ENCODE measurements at places on chromosomes 5 and 9.

DNA sequence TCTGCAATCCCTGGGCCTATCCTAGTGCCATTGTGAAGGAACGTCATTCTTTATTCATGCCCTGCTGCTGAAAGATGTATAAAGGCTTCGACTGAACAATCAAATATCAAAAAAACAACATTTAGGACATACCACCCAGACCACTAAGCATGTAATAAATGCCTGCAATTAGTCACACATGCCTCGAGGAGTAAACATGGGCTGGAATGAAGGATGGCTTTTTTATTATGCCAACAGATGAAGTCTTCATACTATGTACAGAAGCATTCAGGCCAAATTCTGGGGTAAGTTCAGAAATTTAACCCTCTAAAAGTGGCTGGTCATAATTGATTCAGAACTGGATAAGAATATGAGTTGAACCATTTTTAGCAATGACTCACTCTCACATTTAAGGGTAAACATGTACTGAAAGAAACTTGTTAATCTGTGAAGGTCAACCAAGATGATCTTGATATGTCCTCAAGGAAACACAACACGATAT is 38.1 kb downstream of the FAM240B start:
- DNase-seq, result no peak

GRCh38 chr5:131210151-131210510 is 39.4 kb downstream of the LYRM7 start:
- DNase-seq, result no peak

DNA sequence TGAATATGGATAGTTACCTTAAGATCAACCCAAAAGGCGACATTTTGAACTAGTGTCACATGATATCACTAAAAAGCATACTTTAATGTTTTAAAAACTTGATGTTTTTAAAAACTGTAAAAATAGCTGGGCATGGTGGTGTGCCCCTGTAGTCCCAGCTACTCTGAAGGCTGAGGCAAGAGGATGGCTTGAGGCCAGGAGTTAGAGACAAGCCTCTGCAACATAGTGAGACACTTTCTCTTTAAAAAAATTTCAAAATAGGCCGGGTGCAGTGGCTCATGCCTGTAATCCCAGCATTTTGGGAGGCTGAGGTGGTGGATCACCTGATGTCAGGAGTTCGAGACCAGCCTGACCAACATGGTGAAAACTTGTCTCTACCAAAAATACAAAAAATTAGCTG is 129.5 kb downstream of the NPR3 start:
- no peak for DNase-seq

- DNase-seq, result no peak
Observed at GRCh38 chr5:72308853-72309191, 11.2 kb downstream of the MRPS27 start.

DNA sequence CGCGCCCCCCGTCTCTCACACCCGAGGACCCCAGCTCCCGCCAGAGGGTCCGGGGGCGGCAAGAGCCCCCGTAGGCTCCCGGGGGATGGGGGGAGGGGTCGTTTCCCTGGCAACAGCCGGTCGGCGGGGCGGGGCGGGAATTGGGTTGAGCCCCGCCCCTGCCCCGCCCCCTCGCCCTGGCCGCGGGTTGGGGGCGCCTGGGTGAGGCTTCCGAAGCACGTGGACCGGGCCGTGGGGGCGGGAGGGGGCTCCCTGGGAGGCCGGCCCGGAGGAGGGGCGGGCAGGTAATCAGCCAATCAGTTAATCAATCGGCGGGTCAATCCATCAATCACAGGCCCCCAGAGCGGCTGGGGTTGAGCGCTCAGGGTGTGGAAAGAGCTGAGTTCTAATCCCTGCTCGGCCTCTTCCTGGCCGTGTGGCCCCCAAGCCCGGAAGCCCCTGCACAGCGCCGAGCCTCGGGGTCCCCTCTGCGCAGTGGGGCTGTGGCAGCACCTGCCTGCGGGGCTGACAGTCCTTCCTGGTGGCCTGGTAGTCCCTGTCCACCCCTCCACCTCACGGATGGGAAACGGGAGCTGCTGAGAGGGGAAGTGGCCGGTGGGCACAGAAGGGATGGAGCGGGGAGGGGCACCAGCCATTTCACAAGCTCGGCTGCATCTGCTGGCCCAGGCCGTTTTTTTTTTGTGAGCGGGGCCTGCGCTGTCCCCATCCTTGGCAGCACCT is 174.2 kb upstream of the IER5L start:
- no peak for DNase-seq

GRCh38 chr9:32738501-32739172 is 44.7 kb upstream of the TMEM215 start:
- no peak for DNase-seq

- no peak for DNase-seq
Observed at GRCh38 chr5:143737062-143737461, 74.9 kb upstream of the HMHB1 start.

- no peak for DNase-seq
Observed at GRCh38 chr9:31302620-31303418, 1081.6 kb upstream of the ACO1 start.

- DNase-seq, result no peak
Observed at GRCh38 chr5:10153808-10154537, 95.7 kb downstream of the ATPSCKMT start.

- no peak for DNase-seq
Observed at GRCh38 chr9:13532407-13532806, 252.9 kb upstream of the MPDZ start.

DNA sequence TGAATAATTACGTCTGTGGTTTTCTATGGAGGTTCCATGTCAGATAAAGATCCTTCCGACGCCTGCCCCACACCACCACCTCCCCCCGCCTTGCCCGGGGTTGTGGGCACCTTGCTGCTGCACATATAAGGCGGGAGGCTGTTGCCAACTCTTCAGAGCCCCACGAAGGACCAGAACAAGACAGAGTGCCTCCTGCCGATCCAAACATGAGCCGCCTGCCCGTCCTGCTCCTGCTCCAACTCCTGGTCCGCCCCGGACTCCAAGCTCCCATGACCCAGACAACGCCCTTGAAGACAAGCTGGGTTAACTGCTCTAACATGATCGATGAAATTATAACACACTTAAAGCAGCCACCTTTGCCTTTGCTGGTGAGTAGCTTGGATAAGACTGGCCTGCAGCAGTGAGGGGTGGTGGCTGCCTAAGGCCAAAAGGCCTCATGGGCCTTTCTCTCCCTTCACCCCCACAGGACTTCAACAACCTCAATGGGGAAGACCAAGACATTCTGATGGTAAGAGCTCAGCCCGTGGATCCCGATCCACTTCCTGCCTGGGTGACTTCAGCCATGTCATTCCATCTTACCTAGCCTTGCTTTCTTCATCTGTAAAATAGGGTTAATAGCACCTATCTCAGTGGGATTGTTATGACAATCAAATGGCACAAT is at the start of gene IL3:
Gene IL3 (plus strand): TSS at position 155 of the 661 bp plus-strand sequence. CDS start 52 bp downstream, at position 207.
- DNase-seq, result no peak

- no peak for DNase-seq
Observed at GRCh38 chr5:32446630-32447029, 2.1 kb upstream of the ZFR start.

DNA sequence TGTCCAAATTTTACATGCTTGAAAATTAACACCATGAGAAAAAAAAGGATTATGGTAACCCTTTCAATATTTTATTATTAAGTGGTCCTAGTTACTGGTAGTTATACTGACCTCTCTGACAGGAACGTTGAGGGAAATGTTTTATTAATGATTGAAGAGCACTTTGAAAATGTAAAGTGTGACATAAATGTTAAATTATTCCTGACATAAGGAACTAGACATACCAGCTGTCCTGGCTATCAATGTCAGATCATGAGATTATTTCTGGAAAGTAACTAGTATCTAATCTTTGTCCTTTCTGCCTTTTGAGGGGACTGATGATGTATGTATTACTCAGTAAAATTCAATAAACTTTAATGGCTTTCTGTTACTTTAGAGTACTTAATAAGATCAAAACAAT is 1538.5 kb upstream of the CDH6 start:
- no peak for DNase-seq

GRCh38 chr9:20529837-20530236 is 92.5 kb downstream of the MLLT3 start:
- DNase-seq, result no peak

DNA sequence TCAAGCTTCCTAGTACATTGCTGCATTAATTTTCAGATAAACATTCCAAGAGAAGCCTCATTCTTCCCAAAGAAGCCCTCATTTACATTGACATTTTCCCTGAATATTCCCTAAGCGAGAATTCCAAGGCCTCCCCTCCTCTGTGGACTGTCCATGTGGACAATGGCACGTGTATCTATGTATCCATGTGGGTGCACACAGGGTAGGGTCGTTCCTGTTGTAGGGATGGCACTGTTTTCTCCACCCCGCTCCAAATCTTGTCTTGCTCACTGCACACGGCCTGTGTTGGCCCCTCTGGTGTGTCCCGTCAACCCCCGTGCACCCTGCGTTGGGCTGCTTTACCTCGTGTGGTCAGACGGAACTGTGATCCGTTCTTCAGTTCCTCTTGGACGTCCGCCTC is 104.7 kb upstream of the IRX2 start:
- no peak for DNase-seq

DNA sequence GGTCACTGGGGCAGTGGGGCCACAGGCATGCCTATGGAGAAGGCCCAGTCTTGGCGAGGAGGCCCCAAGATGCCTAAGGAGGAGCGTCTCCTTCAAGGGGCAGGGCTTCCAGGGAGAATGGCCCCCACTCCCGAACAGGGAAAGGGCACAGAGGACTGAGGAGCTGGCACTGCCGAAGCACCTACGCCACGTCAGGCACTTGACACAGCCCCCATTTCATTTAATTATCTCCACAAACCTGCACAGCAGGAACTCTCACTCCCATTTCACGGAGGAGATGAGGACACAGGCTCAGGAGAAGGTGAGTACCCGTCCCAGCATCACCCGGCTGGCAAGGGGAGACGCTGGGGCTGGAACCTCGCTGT is 26.0 kb downstream of the EGR1 start:
- no peak for DNase-seq

DNA sequence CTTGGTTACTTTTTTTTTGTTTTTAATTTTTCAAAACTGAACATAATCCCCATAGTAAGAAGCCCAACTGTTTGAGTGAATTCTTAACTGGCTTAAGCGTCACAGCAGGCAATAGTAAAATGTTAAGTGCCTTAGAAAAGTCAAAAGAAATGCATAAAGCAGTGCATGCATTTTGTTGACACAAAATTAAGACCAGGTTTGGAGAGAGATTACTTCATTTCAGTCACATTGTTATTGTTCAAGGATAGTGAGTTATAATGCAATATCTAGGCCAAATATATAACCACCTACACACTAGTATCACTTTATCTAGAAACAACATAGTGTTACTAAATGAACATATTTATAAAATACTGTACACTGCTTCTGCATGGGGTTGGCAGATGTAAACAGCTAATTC is 116.9 kb upstream of the KLF9 start:
- DNase-seq, result no peak

DNA sequence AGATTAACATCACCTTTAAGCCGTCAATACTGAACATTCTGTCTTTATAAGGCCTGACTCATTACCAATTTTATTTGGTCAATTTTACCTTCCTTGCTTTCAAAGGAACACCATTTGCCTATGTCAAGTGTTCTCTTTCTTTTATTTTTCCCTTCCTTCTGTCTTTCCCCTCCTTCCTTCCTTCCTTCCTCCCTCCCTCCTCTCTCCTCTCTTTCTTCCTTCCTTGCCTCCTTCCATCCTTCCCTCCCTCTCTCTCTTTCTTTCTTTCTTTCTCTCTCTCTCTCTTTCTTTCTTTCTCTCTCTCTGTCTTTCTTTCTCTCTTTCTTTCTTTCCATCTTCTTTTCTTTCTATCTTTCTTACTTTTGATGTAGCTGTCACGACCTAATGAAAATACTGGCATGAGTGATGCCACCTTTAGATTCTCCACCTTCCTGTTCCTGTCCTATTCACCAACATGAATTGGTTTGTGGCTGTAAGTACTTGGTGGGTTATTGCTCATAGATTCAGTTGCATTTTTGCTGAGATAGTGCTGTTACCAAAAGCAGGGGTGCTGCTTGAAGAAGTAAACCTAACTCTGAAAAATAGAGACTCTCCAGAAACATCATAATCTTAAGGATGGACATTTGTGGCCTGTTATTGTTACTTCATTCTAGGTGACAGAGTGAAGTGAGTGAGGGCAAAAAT is 33.8 kb downstream of the DOCK8 start:
- DNase-seq, result no peak

DNA sequence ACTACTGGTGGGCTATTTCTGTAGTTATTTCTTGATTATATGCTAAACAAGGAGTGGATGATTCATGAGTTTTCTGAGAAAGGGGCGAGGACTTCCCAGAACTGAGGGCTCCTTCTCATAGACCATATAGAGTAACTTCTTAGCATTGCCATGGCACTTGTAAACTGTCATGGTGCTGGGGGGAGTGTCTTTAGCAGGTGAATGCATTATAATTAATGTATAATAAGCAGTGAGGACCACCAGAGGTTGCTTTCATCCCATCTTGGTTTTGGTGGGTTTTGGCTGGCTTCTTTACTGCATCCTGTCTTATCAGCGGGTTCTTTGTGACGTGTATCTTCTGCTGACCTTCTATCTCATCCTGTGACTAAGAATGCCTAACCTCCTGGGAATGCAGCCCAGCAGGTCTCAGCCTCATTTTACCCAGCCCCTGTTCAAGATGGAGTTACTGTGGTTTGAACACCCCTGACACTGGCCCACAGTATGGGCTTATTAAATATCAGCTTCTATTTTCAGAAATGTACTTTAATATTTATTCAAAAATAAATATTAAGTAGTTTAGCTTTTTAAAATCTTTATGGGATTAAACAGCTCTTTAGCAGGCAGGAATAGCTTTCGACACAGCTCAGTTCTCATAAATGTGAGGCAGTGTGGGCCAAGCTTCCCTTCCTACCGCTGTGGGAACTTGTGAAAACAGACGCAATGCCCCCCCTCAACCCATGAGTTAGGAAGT is 44.4 kb downstream of the GALNT12 start:
- no peak for DNase-seq

DNA sequence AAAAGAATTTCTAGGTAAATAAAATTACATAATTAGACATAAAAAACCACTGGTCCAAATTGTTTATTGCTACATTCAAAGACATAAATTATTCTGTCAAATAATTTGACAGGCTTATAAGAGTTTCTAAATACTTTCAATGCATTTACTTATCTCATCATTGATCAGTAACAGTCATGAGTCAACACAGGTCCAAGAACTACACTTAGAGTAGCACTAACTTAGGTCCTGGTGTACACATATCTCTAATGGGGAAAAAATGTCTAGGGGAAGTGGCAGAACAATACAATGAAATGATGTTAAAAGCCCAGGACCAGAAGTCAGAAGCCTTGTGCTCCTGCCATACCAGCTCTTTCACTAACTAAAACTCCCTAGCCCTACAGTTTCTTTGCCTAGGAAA is 96.5 kb upstream of the SLCO6A1 start:
- DNase-seq, result no peak

- no peak for DNase-seq
Observed at GRCh38 chr5:158857371-158857770, 242.3 kb downstream of the EBF1 start.

- no peak for DNase-seq
Observed at GRCh38 chr5:1343315-1343751, 1.6 kb downstream of the CLPTM1L start.

GRCh38 chr5:159735036-159735435 is 181.2 kb upstream of the ADRA1B start:
- DNase-seq, result no peak

All from effector memory CD8-positive, alpha-beta T cell (primary cell).